Amygdala (tissue), 56 donors: ENCODE measurements at places on chromosomes 12 and 14.

DNA sequence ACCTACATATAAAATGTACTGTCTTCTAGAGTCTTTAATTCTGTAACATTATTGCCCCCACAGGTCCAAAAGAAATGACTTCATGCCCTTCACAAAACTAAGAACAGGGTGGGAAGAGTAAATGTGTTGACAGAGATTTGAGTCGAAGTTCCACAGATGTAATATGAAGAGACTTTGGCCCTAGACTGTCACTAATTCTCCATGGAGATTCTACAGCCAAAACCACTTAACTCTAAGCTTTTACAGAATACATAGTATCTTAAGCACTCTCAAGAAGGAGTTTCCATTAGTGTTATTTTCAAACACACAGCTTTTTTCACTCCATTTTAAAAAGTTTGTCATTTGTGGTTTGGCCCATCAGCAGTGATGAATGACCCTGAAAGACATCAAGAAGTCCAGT, 56.3 kb downstream of the ABCC9 start:
- no peak for DNase-seq

DNA sequence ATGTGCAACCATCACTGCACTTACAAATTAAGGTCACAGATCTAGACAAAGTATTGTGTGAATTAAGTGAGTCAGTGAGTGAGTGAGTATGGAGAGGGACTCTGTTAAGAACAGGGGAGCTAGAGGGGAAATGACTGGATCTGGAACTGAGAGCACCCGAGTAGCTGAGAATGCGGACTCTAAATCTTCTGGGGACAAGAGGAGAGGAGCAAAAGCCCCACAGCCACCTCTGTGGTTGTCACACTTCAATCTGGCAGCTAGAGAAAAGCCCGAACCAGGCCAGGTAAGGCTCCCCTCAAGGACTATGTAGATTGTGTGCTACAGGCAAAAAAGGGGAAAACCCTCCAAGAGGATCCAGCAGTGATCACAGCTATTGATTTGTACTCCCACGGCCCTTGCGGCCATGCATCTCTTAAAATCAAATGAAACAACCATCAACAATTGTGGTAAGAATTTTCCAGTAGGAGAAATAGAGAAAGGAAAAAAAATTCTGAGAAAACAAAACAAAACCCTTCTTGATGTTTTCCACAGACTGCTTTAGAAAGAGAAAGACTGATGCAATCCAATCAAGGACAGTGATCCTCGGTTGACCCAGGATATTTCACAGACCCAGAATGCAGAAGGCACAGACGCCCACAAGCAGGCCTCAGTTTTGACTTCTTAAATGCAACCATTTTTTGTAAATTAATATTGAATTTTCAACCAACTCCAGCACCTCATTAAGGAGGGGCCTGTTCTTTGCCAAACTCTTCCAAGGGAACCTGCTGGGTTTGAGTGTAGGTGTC, 109.6 kb downstream of the SLC38A6 start:
- no peak for DNase-seq

DNA sequence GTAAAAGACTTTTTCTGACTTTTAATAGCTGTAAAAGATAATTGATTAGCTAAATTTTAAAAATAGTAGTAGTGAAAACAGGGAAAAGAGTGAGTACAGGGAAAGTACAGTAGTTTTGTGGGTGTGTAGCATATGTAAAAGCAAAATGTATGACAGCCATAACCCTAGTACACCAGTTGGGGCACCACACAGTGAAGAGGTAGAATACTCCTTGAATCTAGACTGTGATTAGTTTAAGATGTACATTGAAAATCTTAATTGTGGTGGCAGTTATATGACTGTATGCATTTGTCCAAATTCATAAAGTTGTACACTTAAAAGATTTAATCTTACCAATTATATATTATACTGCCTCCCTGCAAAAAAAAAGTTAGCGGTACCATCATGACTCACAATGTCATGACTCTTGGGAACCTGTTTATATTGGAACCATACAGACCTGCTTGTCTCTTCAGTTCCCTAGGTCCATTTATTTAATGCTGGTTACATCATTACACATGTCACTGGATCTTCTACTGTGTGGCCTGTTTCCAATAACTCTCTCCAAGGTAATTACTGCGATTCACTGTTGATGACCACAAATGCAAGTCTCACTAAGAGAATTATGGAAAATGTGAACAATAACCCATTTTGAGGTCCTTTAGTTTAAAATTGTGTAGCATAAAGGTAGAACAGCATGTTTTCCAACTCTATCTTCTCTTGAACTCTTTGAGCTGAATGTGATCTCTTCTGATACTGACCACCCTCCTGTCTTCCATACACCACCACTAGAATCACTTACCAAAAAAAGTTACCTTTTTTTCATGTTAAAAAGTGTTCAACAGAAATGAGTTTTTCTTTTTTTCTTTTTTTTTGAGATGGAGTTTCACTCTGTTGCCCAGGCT, 264.2 kb upstream of the AMIGO2 start:
- no peak for DNase-seq

GRCh38 chr12:26642361-26642760, 190.6 kb downstream of the ITPR2 start:
- no peak for DNase-seq

- DNase-seq, result no peak
Observed at GRCh38 chr14:23646648-23647549, 10.7 kb downstream of the DHRS2 start.

- no peak for DNase-seq
Observed at GRCh38 chr14:106530423-106531107, 1004.2 kb downstream of the TMEM121 start.

DNA sequence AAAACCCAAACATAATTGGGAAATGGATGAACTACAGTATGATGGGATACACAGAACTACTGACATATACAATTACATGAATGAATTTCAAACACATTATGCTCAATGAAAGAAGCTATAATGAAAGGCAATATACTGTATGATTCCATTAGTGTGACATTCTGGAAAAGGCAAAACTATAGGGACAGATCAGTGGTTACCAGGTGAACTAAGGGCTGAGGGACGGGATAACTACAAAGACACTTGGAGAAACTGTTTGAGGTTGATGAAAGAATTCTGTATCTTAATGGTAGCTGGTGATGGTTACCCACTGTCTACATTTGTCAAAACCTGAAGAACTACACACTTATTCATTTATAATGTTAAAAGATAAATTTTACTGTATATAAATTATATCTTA, 7.7 kb downstream of the ZFC3H1 start:
- DNase-seq, result no peak

- DNase-seq, result no peak
Observed at GRCh38 chr12:122201381-122201780, 2.1 kb upstream of the B3GNT4 start.

GRCh38 chr12:124744273-124744640, 119.4 kb downstream of the SCARB1 start:
- no peak for DNase-seq

- no peak for DNase-seq
Observed at GRCh38 chr12:124917135-124917840, 2.8 kb upstream of the UBC start.

GRCh38 chr12:99686142-99686541, 38.6 kb downstream of the GARIN6 start:
- DNase-seq, result no peak

- DNase-seq, result no peak
Observed at GRCh38 chr12:11745113-11745512, 95.6 kb downstream of the ETV6 start.

DNA sequence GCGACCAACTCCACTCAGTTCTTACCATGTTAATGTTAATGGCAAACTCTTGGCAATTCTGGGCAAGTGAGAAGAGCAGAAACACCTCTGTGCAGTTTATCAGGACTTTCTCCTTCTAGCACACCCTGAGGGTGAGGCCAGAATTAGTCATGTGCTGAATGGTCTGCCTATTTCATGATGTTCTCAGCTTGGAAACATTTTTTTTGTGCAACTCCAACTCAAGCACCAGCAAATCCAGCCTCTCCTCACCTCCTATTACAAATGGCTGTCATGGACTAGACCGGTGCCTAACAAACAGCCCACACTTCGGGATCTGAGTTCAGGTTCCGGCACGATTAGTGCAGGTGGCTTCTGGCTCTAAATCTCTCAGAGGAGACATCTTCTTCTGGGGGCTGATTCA, 246.0 kb downstream of the ZFP36L1 start:
- DNase-seq, result no peak

GRCh38 chr12:107512391-107512790, 173.2 kb upstream of the PWP1 start:
- no peak for DNase-seq

DNA sequence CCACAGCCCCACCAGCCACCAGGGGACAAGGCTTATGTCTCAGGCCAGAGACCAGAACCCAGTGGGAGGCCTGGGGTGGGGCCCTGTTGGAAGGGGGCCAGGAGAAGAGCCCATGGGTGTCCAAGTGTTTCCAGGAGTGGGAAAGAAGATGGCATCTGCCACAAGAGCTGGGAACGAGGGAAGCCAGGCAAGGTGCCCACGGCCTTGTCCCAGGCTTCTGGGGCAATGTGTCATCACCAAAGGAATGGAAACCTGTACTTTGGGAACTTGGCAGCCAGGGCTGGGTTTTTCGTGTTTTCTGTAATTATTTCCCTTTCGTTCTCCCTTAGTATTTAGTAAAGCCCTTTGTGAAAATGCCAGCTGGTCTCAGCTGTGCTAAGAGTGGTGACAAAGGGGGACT, 5.3 kb upstream of the PGF start:
- DNase-seq, result no peak

- DNase-seq, result no peak
Observed at GRCh38 chr12:52144512-52145227, 47.1 kb downstream of the KRT80 start.
